ENCODE measurements at places on chromosomes 5 and 9.

DNA sequence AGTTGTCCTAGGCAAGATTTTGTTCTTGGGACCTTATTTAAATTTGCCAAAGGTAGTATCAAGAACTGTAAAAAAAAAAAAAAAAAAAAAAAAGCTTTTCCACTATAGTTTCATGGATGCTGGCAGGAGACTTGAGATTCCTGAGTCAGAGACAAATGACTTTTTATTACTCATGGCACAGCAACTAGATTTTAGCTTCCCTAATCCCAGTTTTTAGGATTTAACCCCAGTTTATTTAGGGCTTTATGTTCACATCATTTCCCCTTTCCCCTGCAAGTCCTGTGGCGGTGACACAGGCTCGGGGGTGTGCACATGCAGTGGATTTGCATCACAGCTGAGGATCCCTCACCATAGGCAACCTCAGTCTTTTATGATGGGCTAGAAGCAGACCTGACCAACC, 144.9 kb downstream of the GOLPH3 start:
- no peak for DNase-seq

- DNase-seq = no peak
Observed at GRCh38 chr5:56606192-56606591, 209.2 kb upstream of the MAP3K1 start.

GRCh38 chr5:168844016-168844921, 265.1 kb upstream of the PANK3 start:
- DNase-seq = peak; percentile 71

DNA sequence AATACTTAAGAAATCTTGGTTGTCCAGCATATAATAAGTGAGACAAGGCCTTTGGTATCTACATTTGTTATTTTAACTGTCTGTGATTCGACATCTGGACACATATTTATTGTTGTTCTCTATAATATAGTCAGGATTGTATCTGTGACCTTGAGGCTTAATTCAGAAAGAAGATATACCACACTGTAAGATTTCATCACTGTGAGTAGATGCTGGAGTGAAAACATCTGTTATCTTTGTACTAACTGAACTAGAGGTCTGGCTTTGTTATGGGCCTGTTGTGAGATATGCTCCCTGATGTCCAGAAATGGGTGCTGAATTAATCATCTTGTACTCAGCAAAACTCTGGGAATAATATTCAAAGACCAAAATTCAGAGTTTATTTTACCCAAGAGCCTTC, 148.5 kb downstream of the ISOC1 start:
- no peak for DNase-seq

- no peak for DNase-seq
Observed at GRCh38 chr9:3012842-3013241, 168.9 kb upstream of the PUM3 start.

DNA sequence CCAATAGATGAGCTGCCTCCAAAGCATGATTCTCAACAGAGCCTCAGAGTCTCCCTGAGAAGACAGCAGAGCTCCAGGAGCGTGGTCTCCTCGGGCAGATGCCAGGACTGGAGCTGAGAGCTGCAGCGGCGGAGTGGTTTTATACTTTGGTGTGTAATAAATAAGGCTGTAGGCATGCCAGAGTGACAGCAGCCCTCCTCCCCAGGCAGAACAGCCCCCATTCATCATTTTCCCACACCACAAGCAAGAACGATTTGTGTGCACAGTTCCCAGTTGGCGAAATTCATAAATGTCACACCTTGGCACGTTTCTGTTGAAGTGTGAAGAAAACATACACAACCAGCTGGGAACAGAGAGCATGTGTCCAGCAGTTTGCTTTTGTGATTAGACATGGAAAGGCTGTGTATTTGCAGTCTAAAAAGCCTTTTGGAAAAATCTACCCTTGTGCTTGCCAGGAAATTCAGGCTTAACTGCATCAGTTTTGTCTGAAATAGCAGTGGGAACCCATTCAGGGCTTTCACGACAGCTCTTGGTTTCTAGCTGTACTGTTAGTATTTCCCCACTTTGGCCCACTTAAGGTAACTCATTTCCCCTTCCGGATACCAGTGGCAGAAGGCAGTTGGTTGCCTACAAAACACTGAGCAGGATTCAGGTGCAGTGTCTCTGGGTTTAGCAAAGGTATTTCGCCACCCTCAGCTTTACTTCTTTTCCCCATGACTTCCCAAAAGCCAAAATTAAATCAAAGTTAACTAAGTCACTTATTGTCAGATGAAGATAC, at the start of gene C1QTNF3:
Gene C1QTNF3 (minus strand): TSS at position 115 of the 778 bp plus-strand sequence. CDS start 88 bp downstream, at position 27.
- DNase-seq = peak; percentile 32

DNA sequence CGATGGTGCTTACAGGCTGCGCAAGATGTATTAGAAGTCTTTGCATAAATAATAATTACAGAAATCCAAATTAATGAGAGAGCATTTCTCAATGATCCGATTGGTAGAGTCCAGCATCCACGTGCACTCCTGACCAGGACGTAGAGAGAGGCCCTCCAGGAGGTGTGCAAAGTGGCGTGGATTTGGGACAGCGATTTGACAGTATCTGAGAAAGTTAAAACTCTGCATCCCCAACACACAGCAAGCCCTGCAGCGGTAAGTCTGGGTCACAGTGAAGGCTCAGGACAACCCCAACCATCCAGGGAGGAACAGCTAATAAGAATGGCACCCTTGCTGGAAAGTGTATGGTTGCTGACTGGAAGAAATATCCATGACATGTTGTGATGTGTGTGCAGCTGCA, 180.2 kb downstream of the AUH start:
- no peak for DNase-seq

- DNase-seq = peak; percentile 27
Observed at GRCh38 chr9:135533113-135533512, 11.9 kb downstream of the LCN1 start.

DNA sequence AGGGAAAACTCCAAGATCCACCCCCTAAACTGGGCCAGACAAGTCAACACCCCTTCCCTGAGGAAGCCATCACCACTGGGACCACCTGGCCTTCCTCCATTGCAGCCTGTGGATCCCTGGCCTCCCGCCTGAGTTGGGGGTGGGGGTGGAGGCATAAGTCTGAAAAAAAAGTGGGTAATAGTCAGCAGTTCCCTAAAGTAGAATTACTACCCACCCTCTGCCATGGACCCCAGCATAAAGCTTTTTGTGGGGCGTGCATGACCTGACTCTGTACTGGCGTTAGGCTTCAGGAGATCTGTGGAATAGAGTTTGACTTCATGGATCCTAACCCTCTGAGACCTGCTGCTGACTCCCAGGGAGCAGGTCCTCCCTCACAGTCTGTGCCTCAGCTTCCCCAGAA, 2.0 kb upstream of the CXXC5 start:
- DNase-seq = no peak

GRCh38 chr5:23864786-23865185, 357.4 kb downstream of the PRDM9 start:
- no peak for DNase-seq

DNA sequence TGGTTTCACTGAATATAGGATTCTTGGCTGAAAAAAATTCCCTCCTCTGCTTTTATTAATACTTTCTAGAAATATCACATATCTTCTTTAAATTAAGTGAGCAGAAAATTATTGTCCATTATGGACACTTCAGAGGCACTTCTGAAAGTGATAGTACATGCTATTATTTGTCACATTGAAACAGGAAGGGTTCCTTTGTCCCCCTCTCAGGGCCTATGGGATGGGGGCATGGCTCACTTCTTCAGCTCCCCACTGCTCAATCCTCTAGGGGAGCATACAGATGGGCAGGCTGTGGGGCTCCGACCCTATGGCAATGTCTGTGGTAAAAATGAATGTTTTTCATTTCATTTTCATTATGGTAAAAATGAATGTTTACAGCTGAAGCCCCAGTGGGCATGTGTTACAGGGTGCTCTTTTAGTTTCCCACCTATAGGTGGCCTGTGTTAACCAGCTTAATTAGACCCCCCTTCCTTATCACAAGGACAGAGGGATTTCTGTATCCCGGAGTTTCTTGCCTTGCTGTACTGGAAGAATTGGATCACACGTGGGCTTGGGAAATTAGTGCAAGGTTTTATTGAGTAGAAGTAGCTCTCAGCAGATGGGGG, 1225.2 kb downstream of the PTPRD start:
- DNase-seq = no peak

GRCh38 chr5:18653216-18653752, 1019.0 kb downstream of the TAF11L14 start:
- DNase-seq = no peak

DNA sequence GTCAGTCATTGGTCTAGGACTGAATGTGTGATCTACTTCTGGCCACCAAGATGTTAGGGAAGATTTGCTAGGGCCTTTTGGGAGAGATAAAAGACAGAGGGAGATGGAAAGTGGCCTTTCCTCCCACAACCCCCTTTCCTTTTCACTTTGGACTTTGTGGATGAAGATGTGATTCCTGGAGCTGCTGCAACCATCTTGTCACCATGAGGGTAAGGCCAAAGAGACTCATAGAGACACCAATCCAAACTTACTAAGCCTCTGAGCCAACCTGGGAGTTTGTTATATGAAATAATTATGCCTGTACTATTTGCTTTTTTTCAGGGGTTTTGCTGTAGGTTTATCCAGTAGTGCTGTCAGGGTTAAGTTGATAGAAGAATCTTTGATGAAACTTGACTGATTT, 111.8 kb upstream of the SMIM23 start:
- no peak for DNase-seq

GRCh38 chr5:140111011-140111858, 2.7 kb upstream of the PURA start:
- DNase-seq = peak; percentile 67

Data from eye (tissue), 1 donor.